Germinal center (tissue), 1 donor: ENCODE measurements at places on chromosomes 12 and 14.

- DNase-seq: no peak
Measured at GRCh38 chr12:101013993-101014392, 196.0 kb downstream of the SLC5A8 start.

DNA sequence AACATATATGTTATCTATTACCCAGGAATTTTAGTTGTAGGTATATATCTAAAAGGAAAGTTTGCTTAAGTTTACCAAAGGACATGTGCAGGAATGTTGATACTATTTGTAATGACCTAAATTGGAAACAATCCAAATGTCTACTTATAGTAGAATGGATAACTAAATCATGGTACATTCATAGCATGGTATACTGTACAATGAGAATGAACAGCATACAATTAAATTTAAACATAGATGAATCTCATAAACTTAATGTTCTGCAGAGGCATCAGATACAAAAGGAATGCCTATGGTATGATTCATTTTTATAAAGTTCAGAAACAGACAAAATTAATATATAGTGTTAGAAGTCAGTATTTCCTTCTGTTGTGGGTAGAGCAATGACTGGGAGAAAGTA lies 135.4 kb downstream of the GPHN start:
- no peak for DNase-seq

- DNase-seq: no peak
Measured at GRCh38 chr14:56797569-56798446, 12.5 kb downstream of the OTX2 start.

- DNase-seq: no peak
Measured at GRCh38 chr12:50572760-50573159, 68.0 kb downstream of the DIP2B start.

- no peak for DNase-seq
Measured at GRCh38 chr14:105629886-105630215, 103.5 kb downstream of the TMEM121 start.

- no peak for DNase-seq
Measured at GRCh38 chr12:81010641-81011040, 67.2 kb upstream of the ACSS3 start.

- no peak for DNase-seq
Measured at GRCh38 chr14:66045572-66046021, 440.6 kb upstream of the CCDC196 start.
